ENCODE measurements at places on chromosomes 6 and 20.
A peak's percentile ranks its signal among the peaks of the same experiment; 100 is the strongest.

DNA sequence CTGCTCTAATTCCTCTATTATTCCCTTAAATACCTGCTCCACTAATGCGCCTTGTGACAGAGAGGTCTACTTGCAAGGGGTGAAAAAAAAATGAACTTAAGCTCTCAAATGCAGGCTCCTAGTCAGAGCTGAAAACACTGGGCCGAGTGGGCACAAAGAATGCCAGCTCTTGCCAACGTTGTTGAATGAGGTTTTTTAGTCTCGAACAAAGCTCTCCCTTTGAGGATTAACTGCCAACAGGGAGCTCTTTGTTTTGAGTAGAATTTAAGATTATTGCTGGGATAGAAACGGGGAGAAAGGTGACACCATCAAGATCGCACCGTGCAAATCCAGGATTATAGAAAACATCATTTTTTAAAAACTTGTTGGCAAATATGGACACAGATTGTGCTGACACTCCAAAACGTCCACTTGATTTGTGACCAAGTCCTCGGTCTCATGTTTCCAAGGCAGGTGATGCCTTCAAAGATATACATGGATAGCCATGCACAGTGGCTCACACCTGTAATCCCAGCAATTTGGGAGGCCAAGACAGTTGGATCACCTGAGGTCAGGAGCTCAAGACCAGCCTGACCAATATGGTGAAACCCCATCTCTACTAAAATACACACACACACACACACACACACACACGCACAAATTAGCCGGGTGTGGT lies 163.2 kb downstream of the BMP7 start:
- DNase-seq, result no peak

GRCh38 chr6:19795211-19795610 lies 42.0 kb upstream of the ID4 start:
- DNase-seq, result peak; percentile 76

DNA sequence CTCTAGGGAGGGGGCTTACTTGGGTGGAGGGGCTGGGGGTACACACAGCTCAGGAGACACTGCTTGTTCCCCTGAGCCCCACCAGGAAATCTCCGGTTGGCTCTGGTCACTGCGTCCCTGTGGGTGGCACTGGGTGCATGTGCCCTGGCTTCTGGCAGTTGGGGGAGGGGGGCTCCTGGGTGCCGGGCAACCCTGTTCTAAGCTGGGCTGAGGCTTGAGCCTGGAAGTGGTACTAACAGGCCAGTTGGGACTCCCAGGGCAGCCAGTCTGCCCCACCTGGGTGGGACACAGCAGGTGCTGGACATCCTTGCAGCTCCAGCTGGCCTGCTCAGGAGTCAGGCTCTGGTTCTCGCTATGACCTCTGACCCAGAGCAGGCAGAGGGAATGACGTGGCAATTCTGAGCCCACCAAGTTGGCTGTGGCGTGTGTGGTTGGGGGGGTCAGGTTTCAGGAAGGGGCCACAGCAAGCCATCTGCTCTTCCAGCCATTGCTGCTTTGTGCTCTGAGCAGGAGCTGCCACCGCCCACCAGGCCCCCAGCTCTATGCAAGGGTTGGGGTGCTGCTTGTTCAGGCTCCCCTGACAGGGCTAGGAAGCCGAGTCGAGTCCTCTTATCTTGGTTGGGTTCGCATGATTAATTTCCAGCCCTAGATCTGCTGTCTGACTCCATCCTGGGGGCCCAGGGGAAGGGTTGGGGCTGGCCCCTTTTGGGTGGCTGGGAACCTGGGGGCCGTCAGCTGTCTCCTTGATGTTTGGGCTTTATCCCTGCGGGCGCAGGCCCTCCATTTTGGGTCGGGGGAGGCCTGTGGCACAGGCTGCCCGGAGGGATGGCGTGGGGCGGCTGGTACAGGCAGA lies 590 bp downstream of the C20orf204 start:
- DNase-seq, result no peak

- no peak for DNase-seq
These were observed 25.0 kb downstream of the SLC22A1 start for GRCh38 chr6:160146454-160147145.

DNA sequence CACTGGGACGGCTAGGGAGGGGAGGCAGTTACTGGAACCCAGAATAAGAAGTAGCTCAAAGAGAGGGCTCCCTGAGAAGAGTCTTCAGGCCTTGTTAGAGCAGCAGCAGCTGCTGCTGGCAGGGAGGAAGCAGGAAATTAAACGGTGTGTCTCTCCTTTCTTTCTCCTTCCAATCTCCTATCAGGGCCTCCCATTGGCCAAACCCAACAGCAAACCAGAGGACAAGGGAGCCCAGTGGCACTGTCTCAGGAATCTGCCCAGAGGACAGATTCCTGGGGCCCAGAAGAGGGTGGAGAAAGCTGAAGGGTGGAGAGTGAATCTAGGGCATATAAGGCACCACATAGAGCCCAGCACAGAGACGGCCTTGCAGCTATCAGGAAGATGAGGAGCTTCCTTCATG lies 10.2 kb downstream of the BTN3A1 start:
- DNase-seq, result no peak

DNA sequence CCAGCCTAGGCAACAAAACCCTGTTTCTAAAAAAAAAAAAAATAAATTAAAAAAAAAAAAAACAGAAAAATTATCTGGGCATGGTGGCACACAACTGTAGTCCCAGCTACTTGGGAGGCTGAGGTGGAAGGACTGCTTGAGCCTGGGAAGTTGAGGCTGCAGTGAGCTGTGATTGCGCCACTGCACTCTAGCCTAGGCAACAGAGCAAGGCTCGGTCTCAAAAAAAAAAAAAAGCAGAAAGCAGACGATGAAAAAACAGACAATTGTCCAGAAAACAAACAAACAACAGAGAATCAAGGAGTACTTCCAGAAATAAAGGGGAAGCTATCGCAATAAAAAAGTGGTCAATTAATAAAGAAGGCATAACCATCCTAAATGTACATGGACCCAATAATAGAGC lies 229.4 kb downstream of the GMDS start:
- DNase-seq, result no peak

GRCh38 chr6:55530931-55531330 lies 48.1 kb downstream of the HMGCLL1 start:
- no peak for DNase-seq

GRCh38 chr20:25078662-25079061 lies 3.3 kb downstream of the VSX1 start:
- DNase-seq, result no peak

Measured in DMS53 (cell line).